ENCODE measurements at places on chromosomes 12 and 14.

GRCh38 chr12:92871116-92871515 lies 58.0 kb downstream of the EEA1 start:
- no peak for DNase-seq

DNA sequence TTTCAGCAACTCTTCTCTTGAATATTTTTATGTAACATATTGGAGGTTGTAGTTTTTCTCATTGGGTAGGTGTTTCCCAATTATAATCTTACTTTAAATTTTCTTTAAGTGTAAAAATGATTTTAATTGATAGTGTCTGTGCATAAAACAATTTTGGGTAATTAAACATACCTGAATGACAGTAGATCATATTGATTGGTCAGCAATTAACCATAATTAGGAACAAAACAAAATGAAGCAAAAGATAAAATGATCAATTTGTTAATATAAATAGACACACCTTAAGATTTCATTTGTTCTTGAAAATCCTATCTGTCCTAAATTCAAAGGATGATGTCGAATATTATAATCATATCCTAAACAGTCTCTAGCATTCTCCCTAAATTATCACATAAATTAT lies 468.3 kb downstream of the PDZRN4 start:
- DNase-seq: no peak

DNA sequence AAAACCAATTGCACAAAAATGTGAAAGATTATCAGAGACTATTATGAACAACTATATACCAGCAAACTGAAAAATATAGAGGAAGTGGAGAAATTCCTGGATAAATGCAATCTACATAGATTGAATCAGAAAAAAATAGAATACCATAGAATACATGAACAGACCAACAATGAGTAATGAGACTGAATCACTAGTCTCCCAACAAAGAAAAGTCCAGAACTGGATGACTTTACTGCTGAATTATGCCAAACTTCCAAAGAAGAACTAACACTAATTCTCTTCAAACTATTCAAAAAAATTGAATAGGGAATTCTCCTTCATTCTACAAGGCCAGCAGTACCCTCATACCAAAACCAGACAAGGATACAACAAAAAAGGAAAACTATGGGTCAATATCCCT lies 60.6 kb downstream of the GUCY2C start:
- DNase-seq: no peak

DNA sequence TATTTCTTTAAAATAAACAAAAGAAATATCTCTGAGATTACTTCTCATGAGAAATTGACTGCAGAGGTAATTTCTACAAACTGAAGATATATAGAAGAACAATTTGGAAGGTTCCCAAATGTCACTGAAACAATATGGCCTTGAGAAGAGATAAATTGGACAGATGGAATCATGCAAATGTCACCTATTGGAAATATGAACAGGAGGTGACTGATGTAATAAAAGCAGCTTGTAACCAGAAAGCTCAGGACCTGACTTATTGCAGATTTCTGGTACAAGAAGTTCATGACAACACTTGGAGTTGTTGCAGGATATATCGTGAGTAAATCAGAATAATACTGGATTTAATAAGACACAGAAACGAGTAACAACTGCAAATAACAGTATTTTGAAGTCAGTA lies 93.3 kb upstream of the TRHDE start:
- no peak for DNase-seq

DNA sequence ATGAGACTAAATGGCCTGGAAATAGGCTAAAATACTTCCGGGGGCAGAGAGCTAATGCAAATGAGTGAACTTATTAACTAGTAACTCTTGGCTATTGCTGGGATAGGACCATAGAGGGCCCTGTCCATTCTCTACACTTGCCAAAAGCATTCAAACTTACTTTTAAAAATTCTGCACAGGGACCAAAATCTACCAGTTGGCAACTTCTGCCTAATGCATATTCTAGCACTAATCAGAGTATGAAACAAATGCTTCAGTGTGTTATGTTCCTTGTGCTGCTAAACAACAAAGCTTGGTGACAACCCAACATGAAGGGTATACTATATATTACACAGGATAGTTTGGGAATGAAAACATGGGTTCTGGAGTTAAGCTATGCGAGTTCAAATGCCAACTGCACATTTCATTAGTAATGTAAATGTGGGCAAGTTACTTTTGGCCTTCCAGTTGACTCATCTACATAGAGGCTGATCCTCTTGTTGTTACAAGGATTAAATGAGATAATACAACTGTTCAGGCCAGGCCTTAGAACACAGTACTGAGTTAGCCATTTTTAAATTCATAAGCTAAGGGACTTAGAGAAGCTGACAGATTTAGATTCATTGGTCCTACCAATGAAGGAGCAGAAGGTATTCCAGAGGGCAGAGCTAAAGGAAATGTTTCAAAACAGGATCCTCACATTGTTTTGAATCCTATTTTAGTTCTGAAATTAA lies 32.4 kb downstream of the HIGD1C start:
- no peak for DNase-seq
